Fibroblast of mammary gland (primary cell): ENCODE measurements at places on chromosomes 7 and 10.

GRCh38 chr7:140435252-140435895 lies 31.5 kb downstream of the RAB19 start:
- no peak for DNase-seq

DNA sequence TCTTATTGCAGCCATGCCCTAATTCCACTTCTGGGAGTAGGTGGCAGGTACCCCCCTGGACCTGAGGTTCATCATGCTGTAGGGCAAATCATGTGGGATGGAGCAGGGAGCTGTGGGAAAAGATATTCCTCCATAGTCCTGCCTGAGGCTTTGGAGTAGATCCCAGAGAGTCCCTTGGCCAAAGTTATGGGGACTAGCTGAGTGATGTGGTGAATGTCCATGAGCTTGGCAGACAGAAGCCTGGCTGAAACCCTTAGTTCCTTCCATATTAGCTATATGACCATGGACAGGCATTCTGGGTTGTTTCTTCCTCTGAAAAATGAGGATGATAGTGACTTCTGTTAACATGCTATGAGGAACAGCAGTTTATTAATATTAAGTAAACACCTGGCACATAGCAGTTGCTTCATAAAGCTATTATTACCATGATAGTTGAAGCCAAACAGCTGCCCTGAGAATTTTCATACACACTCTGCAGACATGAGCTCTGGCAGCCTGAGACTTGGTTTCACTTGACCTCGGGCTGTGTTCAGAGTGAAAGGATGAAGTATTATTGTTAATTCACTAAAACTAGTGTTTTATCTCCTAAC lies 15.0 kb upstream of the IMPDH1 start:
- no peak for DNase-seq

DNA sequence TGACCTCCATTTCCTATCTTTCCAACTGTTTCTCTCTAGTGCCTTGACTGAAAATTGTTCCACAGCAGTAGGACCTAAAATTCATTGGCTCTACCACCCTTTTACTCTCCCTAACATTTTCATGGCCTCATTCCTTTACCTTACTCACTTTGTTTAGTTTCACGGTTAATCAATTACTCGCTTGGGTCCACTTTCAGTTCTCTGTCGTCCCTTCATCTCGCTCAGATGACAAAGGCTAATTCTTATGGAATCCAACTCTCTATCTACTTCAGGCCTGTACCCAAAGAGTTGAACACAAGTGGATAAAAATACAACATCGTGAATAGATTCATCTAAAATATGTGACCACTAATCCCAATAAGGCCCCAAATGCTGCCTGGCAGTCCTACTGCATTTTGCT lies 85.9 kb upstream of the ADO start:
- no peak for DNase-seq

DNA sequence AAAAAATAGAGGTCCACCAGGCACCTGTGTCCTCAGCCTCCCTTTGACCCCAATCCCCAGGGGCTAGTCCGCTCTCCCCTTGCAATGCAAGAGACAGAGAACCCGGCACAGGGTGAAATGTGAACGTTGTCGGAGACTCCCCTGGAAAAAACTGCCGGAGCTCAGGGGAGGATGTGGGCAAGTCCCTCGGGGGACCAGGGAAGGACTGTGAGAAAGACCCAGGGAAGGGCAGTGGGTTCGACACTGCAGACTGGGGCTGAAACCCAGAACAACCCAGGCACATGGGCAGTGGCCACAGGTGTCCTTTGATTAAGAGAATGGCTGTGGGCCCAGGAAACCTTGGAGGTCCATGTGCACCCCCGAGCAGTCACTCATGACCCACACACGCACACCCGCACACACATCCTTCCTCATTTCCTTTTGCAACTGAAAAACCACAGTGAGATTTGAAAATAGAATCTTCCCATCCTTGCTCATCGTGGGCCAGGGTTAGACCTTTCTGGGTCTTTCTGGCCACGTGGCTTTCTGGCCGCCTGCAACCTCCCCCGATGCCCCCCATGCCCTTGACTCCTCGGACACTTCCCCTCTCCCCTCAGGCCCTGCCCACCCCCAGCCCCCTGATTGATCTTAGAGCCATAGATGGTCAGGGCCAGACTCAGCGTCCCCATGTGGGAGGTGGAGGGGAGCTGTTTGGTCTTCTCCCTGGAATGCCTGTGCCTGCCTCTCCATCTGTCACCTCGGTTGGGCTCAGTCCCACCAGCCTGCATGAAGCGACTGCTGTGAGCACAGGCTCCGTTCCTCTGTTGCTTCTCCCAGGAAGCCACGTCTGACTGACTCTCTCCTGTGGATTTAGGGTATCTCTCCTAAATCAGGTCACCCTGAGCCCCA lies 7.9 kb downstream of the LAT2 start:
- no peak for DNase-seq

- DNase-seq: peak; percentile 6
Observed at GRCh38 chr7:118184565-118184940, 589 bp downstream of the LSM8 start.

GRCh38 chr10:132507409-132507955 lies 30.1 kb upstream of the INPP5A start:
- no peak for DNase-seq

- DNase-seq: no peak
Observed at GRCh38 chr7:158344706-158345300, 242.8 kb downstream of the PTPRN2 start.

DNA sequence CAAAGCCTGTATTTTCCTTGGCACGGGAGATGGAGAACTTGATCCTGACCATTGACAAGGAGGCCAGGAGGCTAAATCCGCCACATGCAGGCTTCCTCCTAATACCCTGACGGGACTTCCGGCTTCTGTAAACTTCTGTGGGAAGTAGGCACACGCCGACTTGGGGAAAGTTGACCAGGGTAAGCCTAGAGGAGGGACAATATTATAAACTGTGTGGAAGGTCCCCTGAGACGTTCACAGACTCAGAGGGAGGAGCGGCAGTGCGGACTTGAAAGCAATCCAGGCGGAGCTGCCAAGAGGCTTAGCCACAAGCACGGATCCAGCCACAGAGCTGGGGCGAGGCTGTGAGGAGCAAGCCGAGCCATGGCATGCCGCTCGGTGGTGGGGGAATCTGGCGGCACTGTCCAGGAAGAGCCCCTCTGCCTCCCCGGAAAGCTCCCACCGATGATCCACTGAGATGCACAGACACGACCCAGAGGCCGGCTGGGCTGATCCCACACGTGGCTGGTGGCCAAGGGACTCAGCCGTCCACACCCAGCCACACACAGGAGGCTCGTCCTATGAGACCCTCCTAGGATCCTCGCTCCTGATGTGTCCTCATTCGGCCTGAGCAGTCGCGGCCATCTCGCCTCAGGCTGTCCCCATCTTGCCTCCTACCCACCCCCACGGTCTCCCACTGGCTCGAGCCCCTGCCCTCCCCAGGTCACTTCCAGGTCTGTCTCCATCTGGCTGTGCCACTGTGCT lies 40.0 kb upstream of the INSIG1 start:
- DNase-seq: peak; percentile 97

DNA sequence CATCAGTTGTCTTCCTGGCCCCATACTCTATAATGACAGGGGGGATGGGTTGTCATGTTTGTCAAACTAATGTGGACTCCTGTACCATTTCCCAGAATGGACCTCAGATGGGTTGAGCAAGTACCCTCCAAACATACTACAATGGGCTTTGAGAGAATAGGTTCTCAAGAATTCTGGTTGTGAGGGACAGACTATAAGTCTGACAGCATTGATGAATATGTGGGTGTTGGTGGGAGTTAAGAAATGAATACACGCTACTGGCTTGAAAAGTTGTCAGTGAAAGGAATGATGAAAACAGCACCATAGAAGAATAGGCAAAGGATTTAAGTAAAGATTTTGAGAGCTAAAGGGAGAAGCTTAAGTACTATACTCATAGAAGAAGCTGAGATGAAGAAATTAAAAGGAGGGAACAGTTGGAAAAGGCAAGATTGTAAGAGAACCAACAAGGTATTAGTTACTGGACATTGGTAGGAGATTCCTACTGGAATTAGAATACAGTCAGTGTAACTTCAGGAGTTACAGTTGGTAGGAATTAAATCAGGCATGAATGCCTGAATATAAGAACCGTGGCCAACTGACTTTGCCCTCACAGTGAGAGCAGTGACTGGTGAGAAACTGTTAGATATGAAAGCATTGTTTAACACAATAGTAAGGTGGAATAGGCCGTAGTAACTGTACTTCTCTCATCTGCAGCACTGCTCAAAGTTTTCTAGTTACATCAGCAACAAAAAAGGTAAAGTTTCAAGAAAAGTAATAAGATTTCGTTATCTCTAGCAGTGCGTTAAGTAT lies 86.3 kb downstream of the LCOR start:
- DNase-seq: no peak

GRCh38 chr10:133327651-133328357 lies 8.9 kb downstream of the CALY start:
- peak; percentile 16 for DNase-seq

DNA sequence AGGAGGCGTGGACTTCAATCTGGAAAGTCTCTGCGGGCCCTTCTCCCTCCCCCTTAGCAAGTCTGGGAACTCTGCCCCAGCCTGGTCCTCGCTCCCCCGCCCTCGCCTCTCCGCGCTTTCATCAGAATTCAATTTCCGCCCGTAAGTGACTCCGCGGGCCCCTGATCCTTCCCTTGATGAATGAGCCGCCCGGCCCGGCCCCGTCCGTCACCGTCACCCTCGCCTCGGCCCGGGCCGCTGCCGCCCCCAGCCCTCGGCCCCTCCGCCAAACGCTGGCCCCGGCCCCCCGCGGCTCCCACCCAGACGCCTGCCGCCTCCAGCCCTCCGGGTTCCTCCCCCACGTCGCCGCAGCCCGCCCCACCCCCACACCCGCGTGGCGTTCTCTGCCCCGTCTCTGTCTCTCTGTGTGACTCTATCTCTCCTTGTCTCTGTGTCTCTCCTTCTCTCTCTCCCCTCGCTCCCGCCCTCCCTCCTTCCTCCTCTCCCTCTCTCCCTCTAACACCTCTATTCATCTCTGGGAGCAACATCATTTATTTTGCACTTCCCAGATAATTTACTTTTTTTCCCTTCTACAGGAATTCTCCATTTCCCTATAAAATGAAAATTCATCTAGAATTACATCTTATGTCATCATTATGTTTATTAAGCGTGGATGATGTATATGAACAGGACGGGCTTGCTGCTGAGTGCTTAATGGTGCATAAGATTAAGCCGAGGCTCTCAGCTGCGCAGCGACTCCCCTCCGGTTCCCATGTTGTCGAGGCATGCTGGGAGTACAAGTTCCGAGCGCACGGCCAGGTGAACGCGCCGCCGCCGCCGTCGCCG lies 91.2 kb upstream of the PAX2 start:
- DNase-seq: peak; percentile 9

GRCh38 chr7:84452618-84453017 lies 258.0 kb upstream of the SEMA3A start:
- no peak for DNase-seq

DNA sequence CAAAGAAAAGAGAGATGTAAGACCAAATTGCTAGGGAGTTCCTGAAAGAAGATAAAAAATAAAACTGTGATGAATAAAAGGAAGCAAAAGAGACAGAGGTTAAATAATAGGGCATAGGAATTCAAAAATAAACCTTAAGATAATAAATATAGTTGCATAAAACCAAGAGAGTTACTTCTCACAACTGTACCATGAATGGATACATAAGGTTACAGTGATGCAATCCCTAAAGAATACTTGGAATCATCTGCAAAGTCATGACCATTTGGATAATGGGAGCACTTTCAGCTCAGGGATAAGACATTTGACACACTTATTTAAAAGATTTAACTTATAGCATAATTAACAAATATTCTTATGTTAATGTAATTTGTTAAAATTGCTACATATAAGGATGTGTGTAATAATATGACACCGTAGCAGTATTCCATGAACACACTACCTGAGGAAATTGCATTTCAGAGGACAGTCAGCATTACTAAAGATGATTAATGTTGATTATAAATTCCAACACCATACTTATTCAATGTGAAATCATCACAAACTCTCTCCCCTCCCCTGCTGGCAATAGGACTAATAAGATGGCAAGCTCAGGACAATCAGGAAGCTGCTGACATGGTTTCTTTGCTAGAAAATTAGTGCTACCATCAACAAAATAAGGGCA lies 202.1 kb upstream of the AKR1E2 start:
- DNase-seq: peak; percentile 26

- DNase-seq: no peak
Observed at GRCh38 chr7:135843214-135843613, 94.6 kb upstream of the FAM180A start.

GRCh38 chr10:36003031-36003600 lies 361.0 kb upstream of the FZD8 start:
- DNase-seq: no peak

DNA sequence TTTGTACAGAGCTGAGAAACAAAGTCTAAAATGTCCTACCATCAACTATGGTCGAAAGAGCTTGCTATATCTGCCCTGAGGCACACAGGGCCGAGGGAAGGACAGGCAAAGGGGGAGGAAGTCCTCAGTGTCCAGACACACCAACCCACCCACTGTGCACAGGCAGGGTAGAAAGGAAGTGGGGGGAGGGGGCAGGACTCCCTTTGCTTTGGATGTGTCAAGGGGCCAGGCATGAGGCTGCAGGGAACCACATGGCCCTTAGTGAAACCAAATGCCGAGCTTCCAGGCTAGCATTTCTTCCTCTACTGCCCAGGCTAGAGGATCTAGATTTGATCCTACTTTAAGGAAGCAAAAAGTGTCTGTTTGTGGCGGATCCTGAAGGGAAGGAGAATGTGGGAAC lies 28.6 kb downstream of the KCNH2 start:
- no peak for DNase-seq
